ENCODE measurements at places on chromosomes 1 and 21.

- DNase-seq = no peak
These were observed 576.1 kb upstream of the RGS18 start for GRCh38 chr1:191582169-191582568.

DNA sequence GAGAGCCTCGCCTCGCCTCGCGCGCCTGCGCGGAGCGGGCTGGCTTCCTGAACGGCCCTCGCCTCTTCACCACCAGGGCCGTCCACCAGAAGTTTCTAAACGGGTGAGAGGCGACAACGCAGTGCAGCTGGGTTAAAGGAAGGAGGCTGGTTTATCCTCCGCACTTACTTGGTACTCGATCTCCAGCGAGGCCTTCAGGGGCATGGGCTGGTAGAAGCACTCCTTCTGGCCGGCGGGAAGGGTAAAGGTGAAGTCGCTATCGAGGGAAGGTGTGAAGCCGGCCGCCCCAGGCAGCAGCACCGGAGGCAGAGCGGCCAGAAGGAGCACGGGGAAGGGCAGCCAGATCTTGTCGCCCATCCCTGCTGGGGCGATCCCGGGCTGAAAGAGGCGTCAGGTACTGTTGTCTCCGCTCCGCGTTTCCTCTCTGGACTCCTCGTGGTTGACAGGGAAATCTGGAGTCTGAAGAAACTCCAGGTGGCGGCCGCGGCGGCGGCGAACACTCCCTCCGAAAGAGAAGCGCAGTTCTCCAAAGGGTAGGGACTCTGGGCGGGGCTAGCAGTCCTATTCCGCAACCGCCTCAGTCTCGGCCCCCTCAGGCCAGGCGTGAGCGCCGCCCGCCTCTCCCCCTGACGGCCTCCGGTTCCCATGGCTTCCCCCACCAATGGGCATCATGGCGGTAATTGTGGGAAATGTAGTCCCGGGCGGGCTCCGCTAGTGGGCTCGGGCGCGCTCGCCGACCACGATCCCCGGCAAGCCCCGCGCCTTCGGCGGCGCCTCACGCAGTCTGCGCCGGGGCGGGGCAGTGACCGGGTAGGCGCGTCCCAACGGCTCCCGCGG is at the start of gene TMED5:
Gene TMED5 (minus strand): TSS at position 528 of the 837 bp plus-strand sequence. CDS start 171 bp downstream, at position 357.
- peak; percentile 97 for DNase-seq

DNA sequence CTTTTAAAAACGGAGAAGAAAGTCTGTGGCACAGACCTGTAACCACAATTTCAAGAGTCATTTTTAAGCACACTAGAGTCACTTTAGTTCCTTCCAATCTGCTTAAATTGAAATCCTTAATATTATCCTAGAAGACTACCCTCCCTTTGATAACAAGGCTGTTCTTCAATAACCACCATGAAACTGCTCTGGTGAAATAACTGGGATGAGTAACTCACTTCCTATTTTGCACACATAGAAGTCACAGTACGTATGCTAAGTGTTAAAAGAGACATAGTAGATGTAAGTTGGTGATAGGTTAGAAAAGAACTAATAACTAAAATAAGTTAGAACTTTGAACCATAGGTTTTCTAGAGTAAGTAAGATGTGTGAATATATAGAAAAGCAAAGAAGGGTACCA is 107.8 kb downstream of the NME7 start:
- no peak for DNase-seq

DNA sequence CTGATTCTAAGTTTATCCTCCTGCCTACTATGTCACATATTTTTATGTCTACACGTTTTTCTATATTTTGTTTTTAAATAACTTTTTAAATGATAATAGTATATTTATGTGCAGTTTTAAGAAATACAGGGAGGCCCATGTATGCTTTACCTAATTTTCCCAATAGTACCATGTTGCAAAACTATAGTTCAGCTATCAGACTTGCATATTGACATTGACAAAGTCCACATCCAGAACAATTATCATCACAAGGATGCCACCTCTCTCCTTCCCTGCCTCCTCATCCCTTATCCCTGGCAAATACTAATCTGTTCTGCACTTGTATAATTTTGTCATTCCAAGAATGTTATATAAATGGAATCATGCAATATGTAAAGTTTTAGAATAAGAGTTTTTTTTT is 90.9 kb downstream of the CRB1 start:
- no peak for DNase-seq

DNA sequence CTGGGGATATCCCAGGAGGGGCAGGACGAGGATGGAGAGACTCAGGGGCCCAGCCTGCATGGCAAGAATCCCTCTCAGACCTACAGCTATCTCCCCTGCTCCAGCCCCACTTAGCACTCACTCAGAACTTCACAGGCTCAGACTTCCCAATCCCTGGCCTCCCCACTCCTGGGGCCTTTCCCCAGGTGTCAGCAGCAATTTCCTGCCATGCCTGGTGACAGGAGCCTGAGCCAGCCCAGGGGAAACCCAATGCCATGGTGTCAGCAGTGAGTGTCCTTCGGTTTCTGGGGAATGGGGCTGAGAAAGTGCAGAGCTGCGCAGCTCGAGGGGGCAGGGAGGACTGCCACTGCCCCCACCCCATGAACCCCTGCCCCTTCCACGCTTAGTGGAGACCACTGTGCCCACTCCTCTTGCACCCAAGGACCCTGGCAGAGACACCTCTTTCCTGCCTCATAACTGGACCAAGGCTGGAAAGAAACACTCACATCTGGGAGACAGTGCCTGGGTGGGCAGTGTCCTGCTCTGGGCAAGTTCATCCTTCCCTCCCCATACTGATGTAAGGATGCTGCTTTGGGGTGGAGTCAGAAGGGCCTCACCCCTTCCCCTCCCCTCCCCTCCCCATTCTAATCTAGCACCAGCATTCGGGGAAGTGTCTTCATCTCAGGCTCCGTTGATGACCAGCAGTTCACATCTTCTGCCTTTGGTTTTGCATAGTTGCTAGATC is 17.1 kb upstream of the UBL4B start:
- no peak for DNase-seq

- DNase-seq = peak; percentile 93
These were observed 9.2 kb downstream of the FCMR start for GRCh38 chr1:206912445-206913095.

DNA sequence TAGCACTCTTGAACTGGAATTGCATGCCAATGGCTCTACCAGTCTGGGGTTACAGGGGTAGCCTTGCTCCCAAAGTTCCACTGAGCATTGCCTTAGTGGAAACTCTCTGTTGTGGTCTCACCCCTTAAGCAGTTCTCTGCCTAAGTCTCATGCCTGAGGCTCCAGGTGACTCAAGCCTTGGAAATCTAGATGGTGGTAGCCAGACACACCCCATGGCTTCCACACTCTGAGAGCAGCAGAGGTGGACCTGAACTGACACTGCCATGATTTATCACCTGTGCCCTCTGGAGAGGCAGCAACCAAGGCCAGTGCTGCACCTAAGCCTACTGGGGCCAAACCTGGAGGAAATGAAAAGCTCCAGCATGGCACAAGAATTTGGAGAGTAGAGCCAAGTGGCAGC is 285.7 kb upstream of the PKN2 start:
- DNase-seq = no peak

DNA sequence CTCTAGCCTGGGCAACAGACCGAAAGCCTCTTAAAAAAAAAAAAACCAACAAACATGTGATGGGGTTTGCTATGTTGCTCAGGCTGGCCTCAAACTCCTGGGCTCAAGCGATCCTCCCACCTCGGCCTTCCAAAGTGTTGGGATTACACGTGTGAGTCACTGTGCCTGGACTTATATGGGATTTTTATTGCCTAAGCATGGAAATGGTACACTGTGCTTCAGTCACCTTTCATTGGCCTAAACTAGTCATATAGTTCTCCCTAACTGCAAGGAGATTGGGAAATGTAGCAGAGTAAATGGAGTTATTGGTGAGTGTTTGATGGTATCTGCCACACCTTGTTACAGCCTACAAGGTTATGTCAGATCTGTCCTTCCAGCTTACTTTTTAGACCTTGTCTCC is 17.2 kb upstream of the MEF2D start:
- no peak for DNase-seq

GRCh38 chr1:198907423-198907746 is 268.5 kb downstream of the PTPRC start:
- no peak for DNase-seq

DNA sequence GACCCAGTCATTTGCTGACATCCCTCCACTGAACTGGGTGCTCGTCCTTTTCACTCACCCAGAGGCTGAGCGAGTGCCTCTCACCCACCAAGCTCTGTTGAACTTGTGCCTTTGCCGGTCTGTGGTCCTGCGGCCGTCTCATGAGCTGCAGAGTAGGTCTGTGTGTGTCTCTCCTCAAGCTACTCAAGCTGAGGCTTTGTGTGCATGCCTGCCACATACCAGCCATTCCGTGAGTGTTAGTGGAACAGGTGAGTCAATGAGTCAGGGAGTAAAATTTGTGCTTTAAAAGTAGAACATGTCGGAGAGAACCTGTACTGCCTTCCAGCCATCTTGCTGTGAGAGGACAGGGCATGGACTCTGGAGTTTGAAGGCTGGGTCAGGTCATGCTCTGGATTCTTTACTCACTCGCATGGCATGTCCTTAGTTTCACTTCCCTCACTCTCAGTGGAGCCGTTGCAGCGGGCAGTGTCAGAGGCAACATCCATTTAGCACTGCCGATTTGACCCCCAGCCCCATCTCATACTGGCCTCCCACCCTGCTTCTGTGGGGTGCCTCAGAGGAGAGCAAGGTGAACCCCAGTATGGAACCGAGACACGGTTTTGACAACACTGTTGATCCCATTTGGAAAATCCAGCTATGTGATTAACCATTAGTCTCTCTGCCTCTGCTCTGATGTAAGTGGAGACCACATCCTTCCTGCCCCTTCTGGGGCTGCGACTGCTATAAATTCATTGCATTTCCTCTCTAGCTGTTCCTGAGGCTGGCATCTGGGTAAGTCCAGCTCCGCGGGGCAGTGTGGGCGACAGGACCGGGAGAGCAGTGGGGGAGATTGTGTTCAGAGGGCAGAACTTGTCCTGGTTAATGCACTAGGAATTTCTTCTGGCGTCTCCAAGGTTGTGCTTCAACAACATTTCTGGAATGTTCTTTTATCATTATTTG is at the start of gene NLRP3:
Gene NLRP3 (plus strand): TSS at position 751 of the 939 bp plus-strand sequence. CDS start 2,628 bp downstream, outside the sequence.
- no peak for DNase-seq

GRCh38 chr1:203281851-203282661 is 23.3 kb upstream of the BTG2 start:
- DNase-seq = no peak

- no peak for DNase-seq
These were observed 1656.0 kb downstream of the MRPL39 start for GRCh38 chr21:23951251-23951650.

DNA sequence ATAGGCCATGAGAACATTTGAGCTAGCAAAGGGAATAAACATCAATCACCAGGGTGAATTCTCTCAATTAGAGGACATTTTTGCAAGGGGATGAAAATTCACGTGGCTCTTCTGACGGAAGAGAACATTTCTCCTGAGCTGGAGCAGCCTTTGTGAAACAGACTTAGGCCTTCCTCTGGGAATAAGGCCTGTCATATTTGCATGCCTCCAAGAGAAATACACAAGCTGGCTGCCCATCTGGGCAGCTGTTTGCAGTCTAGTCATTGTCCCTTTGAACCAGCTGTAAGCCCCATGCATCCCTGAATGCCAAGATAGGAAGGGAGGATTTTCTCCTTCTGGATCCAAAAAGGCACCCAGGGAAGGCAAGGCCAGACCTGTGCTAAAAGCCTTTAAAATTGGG is 5.5 kb downstream of the LEMD1 start:
- peak; percentile 71 for DNase-seq

DNA sequence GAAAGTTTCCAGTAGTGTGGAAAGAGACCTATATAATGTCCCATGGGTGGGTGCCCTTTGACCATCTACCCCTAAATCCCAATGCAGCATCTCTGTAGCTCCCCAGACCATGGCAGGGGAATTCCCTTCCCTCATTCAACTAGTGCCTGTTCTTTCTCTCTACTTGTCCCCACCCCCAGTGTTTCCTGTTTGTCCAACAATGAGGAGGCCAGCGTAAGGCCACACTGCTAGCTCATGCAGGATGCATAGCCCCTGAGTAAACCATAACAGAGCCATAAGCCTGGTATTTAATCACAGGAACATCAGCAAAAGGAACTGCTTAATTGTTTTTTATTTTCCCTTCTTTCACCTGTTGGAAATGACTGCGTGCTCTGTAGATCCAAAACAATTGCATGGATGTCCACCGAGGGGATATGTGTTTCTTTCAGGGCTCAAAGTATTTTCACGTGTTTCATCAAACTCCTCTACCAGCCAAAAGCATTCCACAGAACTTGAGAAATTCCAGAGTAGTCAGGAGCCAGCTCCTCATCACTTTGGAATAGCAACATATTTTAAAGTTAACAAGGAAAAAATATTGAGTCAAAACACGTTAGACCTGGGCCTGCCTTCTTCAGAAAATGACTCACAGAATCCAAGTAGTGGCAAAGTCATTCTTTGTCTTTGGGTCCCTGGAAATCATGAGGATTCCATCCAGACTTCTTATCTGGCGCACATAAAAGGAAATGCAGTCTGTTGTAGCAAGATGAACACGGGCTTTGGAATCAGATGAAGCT is 162.5 kb upstream of the SGIP1 start:
- no peak for DNase-seq

DNA sequence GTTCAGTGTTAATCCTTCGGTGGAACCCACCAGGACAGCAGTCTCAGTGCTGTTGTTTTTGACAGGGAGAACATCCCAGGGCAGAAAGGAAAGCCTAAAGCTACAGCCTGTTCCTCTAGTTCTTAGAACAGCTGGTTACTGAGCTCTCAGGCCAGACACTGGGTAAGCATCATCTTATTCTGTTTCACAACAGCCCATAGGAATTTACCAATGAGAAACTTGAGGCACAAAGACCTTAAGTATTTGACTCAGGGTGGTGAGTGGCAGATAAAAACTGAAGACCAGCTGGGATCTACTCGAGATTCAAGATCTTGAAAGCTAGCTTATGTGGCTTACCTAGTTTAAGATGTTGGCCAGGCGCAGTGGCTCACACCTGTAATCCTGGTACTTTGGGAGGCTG is 9.4 kb upstream of the NEK2 start:
- no peak for DNase-seq

DNA sequence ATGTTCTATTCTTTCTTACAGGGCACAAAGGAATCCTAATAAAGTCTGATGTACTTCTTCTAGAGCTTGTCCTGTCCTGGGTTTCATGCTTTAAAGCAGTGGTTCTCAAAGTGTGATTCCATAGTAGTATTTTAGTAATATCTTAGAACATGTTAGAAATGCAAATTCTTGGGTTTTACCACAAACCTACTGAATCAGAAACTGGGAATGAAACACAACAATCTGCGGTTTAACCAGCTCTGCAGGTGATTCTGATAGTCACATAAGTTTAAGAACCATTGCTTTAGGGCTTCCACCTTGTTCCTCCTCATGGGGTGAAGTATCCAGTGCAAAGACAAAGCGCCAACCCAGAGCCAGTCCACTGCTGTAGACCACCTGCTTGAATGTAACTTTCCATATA is 41.1 kb downstream of the NGF start:
- DNase-seq = no peak

DNA sequence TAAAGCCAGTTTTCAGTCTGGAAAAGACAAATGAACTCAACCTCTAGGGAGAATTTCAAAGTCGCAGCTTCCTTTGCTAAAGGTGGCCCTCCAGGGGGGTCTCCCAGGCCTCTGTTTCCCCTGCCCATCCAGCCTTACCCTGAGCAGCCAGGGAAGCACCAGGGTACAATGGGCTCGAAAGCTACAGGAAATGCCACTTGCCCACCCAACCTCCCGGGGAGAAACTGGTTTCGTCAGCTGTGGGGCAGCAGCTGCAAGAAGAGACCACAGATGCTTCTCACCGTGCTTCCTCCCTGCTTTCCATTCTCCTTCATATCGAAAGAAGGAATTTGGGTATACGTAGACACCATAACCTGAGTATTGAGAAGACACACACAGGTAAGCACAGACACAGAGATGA is 1.7 kb downstream of the MORN1 start:
- no peak for DNase-seq

- no peak for DNase-seq
These were observed 18.6 kb upstream of the LDLRAP1 start for GRCh38 chr1:25524568-25525360.

- no peak for DNase-seq
These were observed 102.8 kb upstream of the ARHGEF16 start for GRCh38 chr1:3351449-3352298.
